HS-5 (cell line): ENCODE measurements at places on chromosomes 3 and 15.

DNA sequence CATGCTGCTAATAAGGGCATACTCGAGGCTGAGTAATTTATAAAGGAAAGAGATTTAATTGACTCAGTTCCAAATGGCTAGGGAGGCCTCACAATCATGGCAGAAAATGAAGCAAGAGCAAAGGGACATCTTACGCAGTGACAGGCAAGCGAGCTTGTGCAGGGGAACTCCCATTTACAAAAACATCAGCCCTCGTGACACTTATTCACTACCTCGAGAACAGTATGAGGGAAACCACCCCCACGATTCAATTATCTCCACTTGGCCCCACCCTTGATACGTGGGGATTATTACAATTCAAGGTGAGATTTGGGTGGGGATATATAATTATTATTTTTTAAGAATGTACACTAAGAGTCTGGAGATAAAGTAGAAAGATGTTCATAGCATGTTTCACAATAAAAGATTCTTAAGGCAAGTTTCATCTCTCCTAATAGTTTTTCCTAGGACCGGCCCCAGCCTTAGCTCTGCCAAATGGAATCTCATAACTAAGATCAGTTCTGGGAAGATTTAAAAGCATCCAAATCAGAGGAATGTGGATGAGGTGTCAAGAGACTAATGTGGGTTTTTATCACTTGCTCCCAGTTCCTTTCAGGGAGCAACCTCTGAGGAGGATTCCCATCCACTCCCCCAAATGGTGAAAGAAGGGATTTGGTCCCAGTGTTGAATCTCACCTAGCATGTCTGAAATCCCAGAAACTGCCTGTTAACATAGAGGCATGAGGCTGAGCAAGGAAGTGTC is 221.0 kb downstream of the ZMAT3 start:
- DNase-seq: no peak

DNA sequence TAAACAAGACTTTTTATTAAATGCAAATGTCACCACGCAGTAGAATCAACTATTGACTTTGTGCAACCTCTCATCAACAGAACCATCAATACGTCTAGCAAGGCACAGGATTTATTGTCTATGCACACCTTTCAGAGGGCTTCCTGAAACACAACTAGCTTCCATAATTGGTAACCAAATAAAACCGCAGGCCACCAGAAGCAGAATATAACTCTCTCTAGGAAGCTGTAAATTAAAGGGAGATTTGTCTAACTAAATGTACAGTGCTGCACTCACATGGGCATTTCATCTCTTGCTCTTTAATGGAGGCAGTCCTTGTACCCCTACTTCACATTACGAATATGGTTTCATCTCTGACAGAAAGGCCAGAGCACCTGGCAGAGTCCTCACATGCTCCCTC is 93.0 kb downstream of the FHIT start:
- no peak for DNase-seq

- DNase-seq: no peak
Measured at GRCh38 chr15:93895976-93896770, 335.2 kb upstream of the MCTP2 start.

DNA sequence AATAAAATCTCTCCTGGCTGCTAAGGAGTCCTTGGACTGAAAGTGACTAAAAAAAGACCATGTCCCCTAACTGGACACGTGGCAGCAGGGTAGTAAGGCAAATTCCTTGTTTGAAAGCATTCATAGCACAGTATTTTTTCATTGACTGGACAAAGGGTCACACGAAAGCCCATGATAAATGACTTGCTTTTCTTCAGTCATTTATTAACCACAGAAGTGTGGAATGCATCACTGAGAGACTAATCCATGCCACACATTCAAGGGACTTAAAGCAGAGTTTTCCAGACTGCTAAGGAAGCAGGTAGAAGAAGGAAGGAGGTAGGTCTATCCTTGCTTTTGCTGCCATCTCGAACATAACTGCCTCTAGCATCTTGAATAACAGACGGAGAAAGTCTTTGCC is 31.2 kb downstream of the CASR start:
- no peak for DNase-seq

DNA sequence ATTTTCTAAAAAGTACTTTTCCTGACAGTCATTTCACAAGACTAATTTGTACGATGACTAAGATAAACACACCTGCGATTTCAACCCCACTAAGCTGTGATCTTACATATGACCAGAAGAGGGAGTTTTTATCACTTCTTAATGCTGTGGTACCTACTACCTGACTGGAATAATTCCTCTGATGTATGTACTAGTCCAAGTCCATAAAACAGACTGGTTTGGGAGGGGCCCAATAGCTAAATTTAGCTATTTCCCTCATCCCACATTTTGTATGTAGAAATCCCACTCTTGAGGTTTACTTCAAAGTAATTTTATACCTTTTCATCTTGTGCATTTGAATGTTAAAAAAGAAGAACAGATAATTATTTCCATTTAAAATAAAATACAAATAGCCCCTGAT is 49.7 kb upstream of the SCAANT1 start:
- DNase-seq: peak; percentile 23

DNA sequence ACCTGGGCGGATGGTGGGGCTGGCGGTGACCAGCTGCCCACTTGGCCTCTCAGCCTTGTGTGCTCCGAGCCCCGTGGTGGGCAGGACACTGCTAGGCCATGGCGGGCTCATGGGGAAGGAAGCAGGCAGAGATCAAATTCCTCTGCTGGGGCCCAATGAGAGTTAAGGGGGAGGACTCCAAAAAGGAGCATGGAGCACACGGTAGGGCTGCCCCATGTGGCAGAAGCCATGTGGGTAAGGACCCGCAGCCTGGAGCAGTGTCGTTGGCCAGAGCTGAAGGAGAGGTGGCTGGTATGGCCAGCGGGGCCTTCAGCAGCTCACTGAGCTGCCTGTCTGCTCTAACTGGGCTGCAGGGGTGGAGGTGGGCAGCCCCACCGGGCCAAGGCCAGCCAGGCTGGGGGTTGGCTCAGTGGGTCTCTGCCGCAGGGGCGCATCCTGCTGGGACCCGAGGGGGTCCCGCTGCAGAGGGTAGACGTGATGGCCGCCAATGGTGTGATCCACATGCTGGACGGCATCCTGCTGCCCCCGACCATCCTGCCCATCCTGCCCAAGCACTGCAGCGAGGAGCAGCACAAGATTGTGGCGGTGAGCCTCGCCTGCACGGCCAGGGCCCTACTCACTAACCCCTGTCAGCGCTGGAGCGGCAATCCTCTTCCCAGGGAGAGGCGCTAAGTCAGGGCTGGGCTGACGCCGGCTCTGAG is 11.3 kb downstream of the STAB1 start:
- no peak for DNase-seq

DNA sequence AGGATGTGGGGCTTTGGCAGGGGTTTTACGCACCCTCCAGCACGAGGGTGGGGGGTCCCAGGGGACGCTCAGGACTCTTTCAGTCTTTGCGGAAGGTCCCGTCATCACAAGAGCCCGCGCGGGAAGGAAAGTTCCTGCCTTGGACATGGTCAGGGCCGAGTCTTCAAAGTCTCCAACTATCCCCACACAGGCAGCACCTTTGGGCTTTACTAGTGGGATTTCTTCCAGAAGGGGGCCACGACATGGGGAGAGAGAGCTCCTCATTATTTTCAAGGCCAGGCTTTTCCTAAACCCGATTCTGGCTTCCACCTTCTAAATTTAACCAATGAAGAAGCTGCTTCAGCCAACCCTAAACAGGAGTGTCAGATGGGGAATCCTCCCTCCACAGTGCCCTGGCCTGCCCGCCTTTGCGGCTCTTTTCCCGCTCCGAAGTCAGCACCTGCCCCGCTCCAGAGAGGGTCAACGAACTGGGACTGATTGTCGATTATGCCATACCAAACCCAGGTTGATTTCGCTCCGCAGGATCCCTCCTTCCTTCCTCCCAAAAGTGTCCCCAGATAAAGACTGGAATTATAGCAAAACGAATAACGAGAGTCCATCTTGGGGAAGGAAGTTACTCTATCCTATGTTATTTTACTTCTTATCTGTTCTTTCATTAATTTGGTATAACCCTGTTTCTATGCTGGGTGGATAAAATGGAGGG is 11.0 kb downstream of the SHOX2 start:
- no peak for DNase-seq

- no peak for DNase-seq
Measured at GRCh38 chr3:193928354-193929209, 207.4 kb upstream of the HES1 start.

DNA sequence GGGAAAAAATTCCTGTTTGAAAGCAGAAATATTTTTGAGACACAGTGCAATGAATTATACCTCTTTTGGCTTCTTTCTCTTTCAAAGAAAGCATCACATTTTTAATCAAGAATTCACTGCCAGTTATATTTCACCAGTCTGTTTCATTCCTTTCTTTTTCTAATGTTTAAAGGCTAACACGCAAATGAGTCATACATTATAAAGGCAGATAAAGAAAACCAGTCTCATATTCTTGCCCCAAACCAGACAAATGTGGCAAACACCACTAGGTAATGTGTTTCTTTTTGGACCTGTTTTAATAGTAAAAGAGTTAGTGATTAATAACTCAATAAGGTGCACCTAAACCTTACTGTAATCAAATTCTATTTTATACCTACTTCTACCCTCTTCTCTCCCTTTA is 83.8 kb downstream of the PLOD2 start:
- no peak for DNase-seq

GRCh38 chr3:31043184-31043819 is 148.8 kb upstream of the GADL1 start:
- no peak for DNase-seq

DNA sequence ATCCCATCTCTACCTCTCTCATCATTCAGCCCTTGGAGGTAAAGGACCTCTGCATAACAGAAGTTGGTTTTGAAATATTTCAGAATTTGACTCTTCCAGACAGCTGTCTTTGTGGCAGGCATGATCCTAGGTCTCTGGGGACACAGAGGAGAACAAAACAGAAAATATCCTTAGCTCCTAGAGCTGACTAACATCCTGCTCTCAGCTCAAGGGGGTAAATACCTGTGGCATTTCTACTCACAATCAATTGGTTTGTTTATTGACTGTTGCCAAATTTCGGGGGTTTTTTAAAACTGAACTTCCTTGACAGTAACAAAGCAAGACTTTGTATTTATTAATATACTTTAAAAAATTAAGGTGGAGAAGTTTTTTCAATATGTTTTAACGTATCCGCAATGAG is 78.8 kb downstream of the EOMES start:
- DNase-seq: no peak

DNA sequence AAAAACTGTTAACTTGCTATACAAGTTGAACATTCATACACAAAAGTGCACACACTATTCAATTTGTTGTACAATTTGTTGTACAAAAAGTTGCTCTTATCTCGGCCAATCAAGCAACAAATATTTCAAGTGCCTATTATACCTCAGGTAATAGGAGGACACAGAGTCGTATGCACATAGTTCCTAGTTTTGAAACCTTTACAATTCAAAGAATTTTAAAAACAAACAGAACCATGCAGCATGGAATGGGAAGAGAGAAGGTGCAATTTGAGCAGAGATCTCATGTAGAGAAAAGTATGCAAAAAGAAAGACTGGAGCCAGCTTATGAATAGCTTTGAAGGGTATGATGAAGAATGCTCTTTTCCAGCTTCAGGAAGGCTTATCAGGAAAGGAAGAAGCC is 46.5 kb upstream of the ARPP19 start:
- DNase-seq: no peak

GRCh38 chr3:63926309-63926708 is 14.1 kb upstream of the SCAANT1 start:
- no peak for DNase-seq

DNA sequence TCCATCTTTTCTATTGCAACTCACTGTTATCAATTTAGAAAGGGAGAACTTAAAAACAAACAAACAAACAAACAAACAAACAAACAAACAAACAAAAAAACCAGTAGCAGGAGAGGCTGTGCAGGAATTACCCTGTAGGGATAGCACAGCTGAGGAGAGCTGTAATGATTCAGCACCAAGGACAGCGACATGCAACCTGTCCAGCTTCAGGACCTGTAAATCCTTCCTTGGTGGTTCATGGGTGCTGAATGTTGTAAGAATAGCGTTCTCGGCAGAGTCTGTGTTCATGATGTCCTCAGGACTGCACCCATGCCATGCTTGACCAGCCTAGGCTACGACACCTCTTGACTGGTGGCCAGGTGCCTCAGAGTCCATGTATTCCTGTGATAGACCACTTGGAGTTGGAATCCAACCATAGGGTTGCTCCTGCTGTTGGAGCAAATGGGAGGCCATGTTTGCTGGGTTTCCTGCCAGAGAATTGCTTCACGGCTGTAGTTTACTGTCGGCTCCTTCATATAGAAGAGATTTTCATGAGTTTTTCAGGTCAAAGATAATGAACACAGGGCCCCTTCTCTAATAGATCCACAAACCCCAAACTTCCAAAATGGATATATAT is 65.9 kb downstream of the CACNA2D3 start:
- DNase-seq: peak; percentile 8

GRCh38 chr3:42662037-42662812 is 8.7 kb downstream of the ZBTB47 start:
- no peak for DNase-seq

DNA sequence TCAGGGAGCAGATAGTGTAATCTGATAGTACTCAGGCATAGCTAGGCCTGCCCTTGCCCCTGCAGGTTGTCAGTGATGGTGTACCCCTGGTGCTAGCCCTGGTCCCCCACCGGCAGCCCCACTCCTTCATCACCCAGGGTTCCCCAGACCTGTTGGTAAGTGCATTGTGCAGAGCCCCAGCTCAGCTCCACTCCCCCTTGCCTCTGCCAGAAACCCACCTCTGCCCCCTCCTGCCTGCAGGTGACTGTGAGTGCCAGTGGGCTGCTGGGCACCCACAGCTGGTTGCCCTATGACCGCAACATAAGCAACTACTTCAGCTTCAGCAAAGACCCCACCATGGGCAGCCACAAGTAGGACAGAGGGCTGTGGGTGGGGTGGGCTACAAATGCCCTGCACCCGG is 27.5 kb downstream of the NBEAL2 start:
- no peak for DNase-seq

- no peak for DNase-seq
Measured at GRCh38 chr3:50263478-50264382, 5.2 kb upstream of the SEMA3B start.

DNA sequence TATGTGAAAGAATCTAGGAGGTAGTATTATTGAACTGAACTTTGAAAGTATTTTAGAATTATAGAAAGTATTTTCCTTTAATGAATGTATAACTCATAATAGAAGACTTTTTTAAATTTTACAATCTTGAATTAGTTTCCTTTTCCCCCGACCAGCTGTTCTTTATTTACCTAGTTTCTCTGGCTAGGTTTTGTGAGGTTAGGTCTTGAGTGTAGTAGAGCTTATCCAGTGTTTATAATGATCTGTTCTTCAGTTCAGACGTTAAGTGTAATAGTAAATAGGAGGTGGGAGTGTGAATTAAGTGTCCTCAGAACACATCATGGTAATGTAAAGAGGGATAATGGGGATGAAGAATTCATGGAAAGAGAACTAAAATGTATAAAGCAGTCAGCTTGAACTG is 93.8 kb downstream of the MYRIP start:
- no peak for DNase-seq

DNA sequence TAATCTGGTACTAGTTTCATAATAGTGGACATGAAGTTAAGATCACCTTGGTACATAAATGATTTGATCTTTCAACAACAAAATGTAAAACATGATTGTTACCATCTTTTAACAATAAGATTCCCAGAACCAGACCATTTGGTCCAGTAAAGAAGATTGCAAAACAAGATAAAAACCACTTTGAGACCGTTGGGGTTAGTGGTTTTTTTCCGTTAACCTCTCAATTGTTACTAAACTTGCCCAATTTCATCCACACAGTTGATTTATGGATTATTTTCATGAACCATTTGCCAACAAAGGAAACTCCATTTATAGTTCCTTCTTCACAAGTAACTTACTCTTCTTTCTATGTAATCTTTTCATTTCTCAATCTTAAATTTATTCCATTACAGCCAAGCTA is 53.8 kb downstream of the ATP8B4 start:
- DNase-seq: no peak
